ENCODE measurements at places on chromosomes 12 and 14.

DNA sequence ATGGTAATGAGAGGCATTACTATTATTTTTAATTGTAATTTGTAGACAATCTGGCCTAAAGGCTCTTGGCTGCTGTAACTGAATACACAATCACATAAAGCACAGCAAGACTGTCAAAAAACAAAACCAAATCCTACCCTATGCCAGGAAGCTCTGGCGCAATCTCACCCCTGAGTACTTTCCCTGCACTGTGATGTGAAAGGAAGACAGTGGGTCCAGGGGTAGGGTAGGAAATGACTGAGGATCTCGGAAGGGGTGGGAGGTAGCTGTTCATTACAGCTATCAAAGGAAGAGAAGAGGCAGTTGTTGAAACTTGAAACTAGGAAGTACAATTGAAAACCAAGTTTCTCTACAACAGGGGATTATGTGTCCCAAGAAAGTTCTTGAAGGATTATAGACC lies 202.8 kb downstream of the ANO2 start:
- no peak for DNase-seq

DNA sequence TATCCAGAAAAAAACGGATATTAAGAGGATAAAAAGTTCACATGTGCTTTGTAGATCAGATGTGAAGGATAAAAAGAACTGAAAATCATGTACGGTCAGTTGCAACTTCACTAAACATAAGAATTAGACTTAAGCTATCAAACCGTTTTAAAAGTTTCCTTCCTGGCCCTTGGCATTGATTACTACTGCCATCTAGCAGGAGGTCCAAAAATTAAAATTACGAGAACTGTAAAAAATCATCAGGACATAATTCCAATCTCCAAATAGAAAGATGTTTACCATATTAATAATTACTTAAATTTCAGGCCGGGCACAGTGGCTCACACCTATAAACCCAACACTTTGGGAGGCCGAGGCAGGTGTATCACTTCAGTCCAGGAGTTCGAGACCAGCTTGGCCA lies 7.9 kb downstream of the WDR89 start:
- DNase-seq = no peak

DNA sequence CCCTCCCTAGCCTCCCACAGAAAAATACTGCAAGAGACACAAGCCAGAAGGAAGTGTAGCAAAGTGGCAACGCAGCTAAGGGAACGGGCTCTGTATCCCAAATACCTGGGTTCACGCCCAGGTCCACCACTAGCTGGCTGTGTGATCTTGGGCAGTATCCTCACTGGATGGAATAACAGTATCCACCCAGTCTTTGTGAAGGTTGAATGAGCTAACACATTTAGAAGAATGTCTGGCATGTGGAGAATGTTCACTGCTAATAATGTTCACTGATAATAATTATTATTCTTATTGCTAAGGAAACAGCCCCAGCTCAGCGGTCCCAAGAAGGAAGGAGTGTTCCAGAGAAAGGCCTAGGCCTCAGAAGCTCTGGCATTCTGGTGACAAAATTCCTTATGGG lies 70.9 kb downstream of the VWF start:
- no peak for DNase-seq

GRCh38 chr12:94140556-94140955 lies 7.8 kb upstream of the PLXNC1 start:
- peak; percentile 75 for DNase-seq

DNA sequence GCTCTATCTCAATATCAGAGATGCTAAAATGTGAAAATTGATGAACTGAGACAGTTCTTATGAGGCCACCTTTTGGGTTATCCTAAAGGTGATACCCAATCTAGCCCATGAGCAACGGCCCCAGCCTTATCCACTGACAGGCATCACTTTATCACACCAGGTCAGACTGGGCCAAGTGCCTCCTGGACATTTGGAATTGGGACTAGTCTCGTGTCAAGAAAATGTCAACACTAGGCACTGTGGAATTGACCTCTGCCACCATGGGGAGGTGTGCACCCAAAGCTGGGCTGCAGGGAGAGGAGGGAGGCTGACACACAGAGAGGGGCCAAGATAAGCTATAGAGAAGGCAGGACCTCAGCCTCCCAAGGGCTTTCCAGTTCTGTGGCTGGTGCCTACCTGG lies 78.5 kb upstream of the ZFP36L1 start:
- DNase-seq = no peak

All from erythroblast (primary cell).